ENCODE measurements at places on chromosomes 11 and 22. TPM values are rescaled to one million over a fixed set of nuclear protein-coding genes. Genes with fewer than 3 reads are reported as not detected.
A peak's percentile ranks its signal among the peaks of the same experiment; 100 is the strongest.

The CNTN5 gene
- not detected for total RNA-seq

The SLC22A12 gene
- total RNA-seq: not detected

DNA sequence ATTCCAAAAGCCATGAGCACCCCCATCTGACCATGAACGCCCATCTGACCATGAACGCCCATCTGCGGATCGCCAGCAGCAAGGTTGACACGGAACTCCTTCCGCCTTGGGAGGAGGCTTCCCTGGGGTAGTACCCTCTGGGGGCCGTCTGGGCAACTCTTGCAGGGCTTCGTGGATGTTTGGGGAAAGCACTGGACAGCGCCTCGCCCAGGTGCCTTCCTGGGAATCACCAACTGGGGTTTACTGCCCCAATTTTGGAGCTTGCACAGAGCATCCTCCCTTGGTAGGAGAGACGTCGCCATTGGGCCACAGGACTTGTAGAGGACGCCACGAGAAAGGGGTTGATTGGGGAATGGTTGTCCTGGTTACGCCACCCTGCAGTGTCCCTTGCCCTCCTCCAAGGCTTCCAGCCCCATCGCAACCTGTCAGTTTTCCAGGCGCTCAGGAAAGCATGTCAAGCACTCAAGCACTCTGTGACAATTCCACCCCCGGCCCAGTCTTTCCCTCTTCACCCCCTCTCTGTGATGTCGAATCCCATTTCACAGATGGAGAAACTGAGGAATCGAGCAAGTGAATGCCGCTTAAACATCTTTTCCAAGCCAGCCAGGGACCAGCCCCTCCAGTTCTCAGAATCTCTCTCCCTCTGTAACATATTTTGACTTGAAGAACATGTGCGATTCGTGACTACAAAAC, 914 bp upstream of the PRDM11 start:
- H3K27me3 ChIP-seq: peaks cover 25% of the 10 kb centered on the region
- no peak overlapping the region for H3K27ac ChIP-seq
- H3K36me3 ChIP-seq: no peaks in the 10 kb centered on the region
- peak; percentile 93 for DNase-seq

DNA sequence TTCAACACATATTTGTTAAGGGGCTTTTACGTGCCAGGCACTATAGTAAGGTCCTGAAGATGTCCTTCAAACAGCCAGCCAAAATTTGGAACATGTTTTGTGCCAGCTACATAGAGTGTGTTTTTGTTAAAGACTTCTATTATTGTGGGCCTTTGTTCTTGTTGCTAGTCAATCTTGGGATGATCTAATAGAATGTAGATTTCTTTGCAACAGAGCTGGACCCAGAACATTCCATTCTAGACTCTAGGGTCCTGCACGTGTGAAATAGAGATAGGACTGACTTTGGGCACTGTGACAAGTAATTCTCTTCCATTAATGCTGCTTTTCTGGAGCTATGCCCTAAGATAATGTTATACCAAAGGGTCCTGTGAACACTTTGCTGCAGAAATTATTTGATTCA, 16.9 kb upstream of the IPO7 start:
- H3K27me3 ChIP-seq: no peaks in the 10 kb centered on the region
- H3K4me1 ChIP-seq: peaks cover 16% of the 10 kb centered on the region
- no peak for DNase-seq

- DNase-seq: no peak
- H3K36me3 ChIP-seq: no peaks in the 10 kb centered on the region
- peaks cover 50% of the 10 kb centered on the region for H3K4me1 ChIP-seq
- no peaks in the 10 kb centered on the region for H3K27me3 ChIP-seq
These were observed 54.3 kb downstream of the TSPAN18 start for GRCh38 chr11:44780940-44781631.

- no peaks in the 10 kb centered on the region for H3K36me3 ChIP-seq
- peaks cover 35% of the 10 kb centered on the region for H3K27me3 ChIP-seq
- H3K4me1 ChIP-seq: peaks cover 10% of the 10 kb centered on the region
- peak; percentile 59 for DNase-seq
These were observed 589.5 kb downstream of the OPCML start for GRCh38 chr11:132942611-132943356.
